ENCODE measurements at places on chromosomes 12 and 14. TPM values are rescaled to one million over a fixed set of nuclear protein-coding genes. Genes with fewer than 3 reads are reported as not detected.

- ATAC-seq: no peak
These were observed 5.7 kb upstream of the VTI1B start for GRCh38 chr14:67680121-67680602.

DNA sequence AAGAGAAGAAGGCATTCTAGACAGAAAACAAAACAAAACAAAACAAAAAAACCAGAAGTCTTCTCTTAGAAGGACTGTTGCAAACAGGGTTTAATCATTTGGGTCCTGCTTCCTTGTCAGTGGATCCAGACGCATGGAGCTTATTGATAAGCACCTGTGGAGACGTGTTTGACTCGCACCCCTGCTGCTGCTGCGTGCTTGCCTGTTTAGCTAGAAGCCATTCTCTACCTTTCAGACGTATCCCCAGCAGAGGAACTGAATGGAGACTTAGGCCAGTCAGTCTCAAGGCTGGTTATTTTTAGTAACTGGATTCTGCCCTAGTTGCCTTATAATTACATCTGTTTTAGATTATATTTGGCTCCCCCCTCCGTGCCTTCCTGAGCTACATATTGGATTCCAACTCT lies 186.1 kb upstream of the EEA1 start:
- no peak for ATAC-seq

- ATAC-seq: no peak
These were observed 461.2 kb downstream of the TMEM121 start for GRCh38 chr14:105987563-105987962.

GRCh38 chr12:16297521-16297920 lies 20.0 kb upstream of the SLC15A5 start:
- ATAC-seq: no peak

DNA sequence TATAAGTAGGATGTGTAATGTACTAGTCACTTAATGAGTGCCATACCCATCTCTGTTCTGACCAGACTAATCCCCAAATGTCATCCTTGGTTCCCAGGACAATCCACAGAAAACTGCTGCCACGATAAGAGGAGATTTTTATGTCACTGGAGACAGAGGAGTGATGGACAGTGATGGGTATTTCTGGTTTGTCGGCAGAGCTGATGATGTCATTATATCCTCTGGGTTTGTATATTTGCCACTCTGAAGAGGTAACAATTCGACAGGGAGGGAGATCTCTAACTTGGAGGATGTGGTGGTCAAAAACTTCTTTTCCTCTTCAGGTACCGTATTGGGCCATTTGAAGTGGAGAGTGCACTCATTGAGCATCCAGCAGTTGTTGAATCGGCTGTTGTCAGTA lies 20.3 kb downstream of the ACSM4 start:
- no peak for ATAC-seq

SINHCAF gene
- total RNA-seq: 48.8 TPM
